ENCODE measurements at places on chromosomes 6 and 20.

- no peak for DNase-seq
Measured at GRCh38 chr6:108665495-108666196, 104.9 kb downstream of the FOXO3 start.

GRCh38 chr6:96532399-96532798 is 10.8 kb downstream of the UFL1 start:
- DNase-seq: no peak

GRCh38 chr20:62413025-62413570 is 6.0 kb upstream of the CABLES2 start:
- no peak for DNase-seq

DNA sequence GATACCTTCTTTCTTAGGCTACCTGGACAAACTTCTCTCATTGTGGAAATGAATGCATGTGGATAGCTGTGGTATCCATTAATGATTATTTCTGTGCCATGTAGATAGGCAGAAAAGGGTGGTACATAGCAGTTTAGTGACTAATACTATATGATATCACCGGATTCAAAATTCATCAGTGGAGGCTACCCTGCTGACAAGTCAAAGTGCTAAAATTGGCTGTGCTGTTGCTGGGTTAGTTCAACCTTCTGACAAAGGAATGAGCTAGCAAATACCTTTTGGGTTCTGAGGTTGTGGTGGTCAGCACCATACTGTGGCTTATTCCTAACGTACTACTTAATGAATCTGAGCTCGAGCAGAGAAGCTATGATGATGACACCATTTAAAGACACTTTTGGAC is 109.1 kb downstream of the TFAP2B start:
- DNase-seq: no peak

DNA sequence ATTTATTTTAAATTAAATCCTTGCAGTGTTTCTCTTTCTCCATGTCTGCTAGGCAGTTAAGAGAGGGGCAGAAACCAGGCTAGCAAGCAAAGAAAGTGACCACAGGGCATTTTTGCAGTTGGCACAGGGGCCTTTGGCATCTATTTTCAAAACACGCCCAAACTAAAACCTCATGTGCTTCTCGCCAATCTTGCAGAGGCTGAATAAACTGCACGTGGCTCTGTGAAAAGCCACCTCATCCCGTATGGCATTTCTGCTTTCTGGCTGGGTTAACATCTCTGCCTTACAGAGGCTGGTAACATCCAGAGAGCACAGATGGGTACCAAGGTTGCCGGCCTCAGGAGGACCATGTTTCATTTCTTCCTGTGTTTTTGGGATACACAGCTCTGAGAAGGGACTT is 54.6 kb downstream of the GJA10 start:
- DNase-seq: no peak

DNA sequence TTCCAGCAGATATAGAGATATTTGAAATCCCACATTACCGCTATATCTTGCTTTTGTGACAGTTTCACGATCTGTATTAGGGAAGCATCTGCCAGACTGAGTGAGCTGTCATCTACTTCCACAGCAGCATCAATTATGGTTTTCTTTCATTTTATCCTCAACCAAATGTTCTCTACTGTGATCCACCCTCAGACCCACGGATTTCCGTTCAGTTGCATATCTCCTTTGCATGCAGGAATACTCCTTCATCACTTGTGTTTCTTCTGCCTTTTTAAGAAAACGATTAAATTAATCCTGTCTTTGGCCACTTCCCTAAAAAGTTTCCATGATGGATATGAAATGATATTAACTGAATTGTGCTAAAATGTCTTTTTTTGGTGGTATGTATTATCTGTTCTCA is 262.1 kb upstream of the ADGRB3 start:
- DNase-seq: no peak

GRCh38 chr6:83536034-83536646 is 23.8 kb downstream of the PRSS35 start:
- DNase-seq: no peak

DNA sequence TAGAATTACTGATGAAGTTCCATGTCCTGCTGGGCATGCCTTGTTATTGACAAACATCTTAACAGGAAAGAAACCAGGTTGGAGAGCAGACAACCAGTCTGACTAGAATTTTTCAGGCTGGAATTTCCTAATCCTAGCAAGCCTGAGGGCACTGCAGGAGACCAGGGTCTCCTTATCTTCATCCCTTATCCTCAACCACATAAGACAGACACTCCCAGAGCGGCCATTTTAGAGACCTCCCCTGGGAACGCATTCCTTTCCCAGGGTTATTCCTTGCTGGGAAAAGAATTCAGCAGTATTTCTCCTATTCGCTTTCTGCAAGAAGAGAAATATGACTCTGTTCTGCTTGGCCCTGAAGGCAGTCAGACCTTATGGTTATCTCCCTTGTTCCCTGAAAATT is 803.7 kb downstream of the GRIK2 start:
- DNase-seq: no peak

GRCh38 chr6:17289630-17290061 is 8.5 kb downstream of the RBM24 start:
- DNase-seq: no peak

GRCh38 chr6:27297857-27298730 is 14.0 kb downstream of the POM121L2 start:
- DNase-seq: no peak

DNA sequence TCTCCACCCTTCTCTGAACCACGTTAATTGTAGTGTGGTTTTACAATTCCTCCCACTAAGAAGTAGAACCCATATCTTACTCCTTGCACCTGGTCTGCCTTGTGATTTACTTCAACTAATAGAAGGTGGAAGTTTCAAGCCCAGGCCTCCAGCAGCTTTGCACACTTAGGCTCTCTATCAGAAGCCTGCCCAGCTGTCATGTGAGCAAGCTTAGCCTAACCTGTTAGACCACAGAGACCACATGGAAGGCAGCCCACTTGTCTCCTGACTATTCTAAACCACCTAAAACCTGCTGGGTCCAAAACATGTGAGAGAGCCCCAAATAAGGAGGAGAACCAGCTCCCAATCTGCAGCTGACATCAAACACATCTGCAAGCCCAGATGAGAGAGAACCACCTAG is 127.6 kb upstream of the BTBD3 start:
- DNase-seq: no peak

- DNase-seq: no peak
Measured at GRCh38 chr20:48538058-48538825, 289.6 kb downstream of the PREX1 start.

GRCh38 chr20:47429409-47429808 is 72.3 kb upstream of the NCOA3 start:
- DNase-seq: no peak

DNA sequence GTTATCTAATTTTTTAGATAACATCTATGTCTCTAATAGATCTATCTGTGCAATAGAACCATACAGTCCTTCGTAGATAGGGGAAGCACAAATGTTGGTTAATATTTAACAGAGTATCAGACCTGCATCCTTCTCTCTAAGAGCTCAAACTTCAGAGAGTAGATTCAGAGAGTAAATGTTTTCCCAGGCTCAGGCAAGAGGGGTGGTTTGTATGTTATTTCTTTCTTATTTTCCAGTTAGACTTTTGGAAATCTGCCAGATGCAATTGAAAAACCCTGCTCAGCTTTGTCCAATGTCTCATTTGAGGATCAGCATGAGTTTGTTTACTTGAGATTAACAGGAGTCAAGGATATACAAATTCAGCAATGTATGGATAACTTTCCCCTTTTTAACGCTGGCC is 361.9 kb downstream of the BCKDHB start:
- DNase-seq: no peak

- DNase-seq: no peak
Measured at GRCh38 chr6:127402890-127403617, 56.1 kb downstream of the KIAA0408 start.

- DNase-seq: no peak
Measured at GRCh38 chr6:36781669-36782068, 57.6 kb downstream of the CPNE5 start.

- no peak for DNase-seq
Measured at GRCh38 chr6:21731411-21732031, 138.0 kb downstream of the SOX4 start.

- no peak for DNase-seq
Measured at GRCh38 chr6:132404736-132405135, 3.5 kb upstream of the MOXD1 start.

DNA sequence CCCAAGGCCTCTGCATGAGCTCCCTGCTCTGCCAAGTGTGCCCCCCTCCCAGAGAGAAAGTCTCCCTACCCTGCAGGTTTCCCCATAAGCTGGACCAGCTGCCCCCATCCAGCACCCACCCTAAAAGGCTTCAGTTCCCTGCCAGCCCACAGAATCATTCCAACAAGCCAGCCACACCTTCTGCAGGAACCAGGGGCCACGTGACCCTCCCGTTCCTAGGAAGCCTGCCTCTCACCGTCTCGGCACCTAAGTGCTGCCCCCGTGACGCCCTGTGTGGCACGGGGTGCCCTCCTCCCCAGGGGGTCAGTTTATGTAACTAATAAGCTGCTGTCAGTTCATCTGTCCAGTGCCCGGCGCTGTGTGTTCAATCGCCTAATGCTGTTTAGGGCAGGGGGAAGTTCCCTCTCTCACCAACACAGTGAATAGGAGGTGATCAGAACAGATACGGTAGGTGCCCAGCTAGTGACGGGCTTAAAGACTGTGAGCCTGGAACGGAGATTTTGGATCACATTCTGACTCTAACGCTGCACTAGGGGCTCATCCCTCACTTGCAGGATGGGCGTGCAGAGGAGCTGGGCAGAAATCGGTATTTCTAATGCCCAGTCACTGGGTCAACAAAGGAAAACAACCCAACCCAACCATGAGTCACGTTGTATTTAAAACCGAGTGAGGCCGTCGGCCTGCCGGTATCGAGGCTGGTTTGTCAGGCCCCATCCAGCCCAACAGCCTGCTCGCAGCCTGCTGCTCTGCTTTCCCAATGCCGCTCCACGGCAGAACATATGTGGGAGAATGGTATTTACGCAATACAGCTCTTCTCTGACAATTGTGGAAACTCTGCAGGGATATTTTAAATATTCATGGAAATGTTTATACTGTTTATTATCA is 56.0 kb downstream of the RAMACL start:
- no peak for DNase-seq

- DNase-seq: peak; percentile 28
Measured at GRCh38 chr20:3744806-3745685, 12.6 kb downstream of the HSPA12B start.

GRCh38 chr20:38725148-38725901 is 1.0 kb downstream of the SLC32A1 start:
- DNase-seq: no peak

DNA sequence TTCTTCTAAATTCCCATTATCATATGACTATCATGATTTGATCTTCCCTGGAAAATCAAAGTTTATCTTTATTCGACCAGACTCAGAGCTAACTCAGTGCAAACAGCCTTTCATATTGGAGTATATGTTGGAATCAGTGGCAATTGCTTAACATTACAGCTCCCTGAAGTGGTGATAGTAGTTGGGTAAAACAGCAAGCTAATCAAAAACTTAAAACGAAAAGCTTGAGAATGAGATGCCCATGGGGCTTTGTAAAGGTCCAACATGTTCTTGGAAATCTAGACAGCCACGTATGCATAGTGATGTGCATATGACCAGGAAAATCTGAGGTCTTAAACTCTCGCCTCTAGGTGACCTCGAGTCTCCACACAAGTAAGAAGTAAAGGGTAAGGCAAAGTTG is 437.6 kb downstream of the KIF16B start:
- DNase-seq: no peak

DNA sequence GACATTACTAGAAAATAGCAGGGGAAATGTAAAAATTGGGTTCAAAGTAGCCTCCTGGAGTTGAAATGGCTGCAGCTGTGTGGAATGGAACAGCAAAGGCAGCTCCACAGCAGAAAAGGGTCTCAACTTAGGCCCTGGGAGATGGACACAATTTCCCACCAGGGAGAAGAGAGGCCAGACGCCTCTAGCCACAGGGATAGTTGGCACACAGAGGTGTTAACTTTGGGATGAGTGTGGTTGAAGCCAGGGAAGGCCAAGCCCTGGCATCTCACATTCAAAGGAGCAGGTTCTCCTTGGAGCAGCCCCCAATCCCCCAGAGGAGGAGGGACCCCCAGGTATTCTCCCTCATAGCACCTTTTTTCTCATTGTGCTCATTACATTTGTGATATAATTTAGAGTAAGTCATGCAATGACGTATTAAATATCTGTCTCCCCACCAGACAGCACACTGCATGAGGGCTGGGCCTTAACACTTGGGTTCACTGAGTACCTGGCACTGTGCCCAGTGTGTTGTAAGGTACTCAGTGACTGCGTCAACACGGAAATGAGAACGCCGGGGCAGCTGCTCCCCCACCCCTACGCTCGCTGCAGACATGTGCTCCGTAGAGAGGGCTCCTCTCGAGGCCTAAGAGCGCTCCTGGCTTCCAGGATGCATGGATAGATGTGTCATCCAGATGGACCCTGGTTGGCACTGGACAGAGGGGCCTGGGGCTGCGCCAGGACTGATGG is 76.0 kb upstream of the CD93 start:
- DNase-seq: no peak

GRCh38 chr6:69155467-69155866 is 520.4 kb downstream of the ADGRB3 start:
- DNase-seq: no peak

DNA sequence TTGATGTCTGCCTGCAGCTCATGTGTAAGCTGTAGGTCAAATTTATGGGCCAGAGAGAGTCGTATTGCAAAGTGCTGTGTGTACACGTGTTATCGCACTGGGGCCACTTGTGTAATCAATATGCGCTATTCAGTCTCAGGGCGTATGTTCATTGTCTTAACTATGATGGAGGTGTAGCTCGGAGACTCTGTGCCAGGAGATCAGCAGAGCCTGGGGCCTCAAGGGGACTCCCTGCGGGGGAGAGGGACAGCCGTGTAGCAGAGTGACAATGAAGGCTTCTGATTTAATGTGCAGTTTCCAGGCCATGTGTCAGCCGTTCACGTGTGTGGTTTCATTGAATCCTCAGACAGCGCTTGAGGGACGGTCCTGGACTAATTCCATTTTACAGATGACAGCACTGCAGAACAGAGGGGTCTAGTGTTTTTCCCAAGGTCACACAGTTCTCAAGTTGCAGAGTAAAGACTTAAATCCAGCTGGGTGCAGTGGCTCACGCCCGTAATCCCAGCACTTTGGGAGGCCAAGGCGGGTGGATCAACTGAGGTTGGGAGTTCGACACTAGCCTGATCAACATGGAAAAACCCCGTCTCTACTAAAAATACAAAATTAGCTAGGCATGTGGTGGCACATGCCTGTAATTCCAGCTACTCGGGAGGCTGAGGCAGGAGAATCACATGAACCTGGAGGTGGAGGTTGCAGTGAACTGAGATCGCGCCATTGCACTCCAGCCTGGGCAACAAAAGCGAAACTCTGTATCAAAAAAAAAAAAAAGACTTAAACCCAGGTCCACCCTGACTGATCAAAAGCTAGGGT is 242.5 kb downstream of the PREX1 start:
- no peak for DNase-seq

- DNase-seq: no peak
Measured at GRCh38 chr6:43993881-43994523, 133.2 kb downstream of the MRPL14 start.

GRCh38 chr6:132713352-132714134 is at the start of gene VNN1:
VNN1 (minus strand) TSS chr6:132714055; CDS start chr6:132714035, 20 bp downstream.
- DNase-seq: no peak

GRCh38 chr20:36645353-36645752 is 643 bp downstream of the SLA2 start:
- DNase-seq: no peak

Measured in stimulated activated CD8-positive, alpha-beta memory T cell treated with anti-CD3 and anti-CD28 coated beads, Interleukin-15, amount 100 ng/mL, for 24 hours (primary cell).